ENCODE measurements at places on chromosomes 2 and 18.

DNA sequence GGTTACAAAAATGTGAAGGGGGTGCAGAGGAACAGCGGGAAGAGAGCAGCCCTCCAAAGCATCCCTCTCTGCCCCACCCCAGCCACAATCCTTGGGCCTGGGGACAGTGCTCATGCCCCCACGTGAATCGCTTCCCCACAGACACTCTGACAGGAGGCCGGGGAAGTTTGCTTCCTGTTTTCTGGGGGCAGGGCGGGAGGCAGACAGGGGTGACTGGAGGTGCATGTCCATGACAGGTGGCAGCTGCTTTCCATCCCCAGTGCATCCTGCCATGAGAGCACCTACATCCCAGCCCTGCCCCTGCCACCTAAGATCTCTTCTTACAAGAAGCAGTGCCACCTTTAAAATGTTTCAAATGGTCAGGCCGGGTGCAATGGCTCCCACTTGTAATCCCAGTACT lies 47.2 kb upstream of the UBE2F start:
- DNase-seq: no peak

GRCh38 chr2:55732854-55733253 lies 39.2 kb upstream of the PNPT1 start:
- no peak for DNase-seq

- no peak for DNase-seq
These were observed 221.3 kb upstream of the CRIM1 start for GRCh38 chr2:36134281-36134680.

GRCh38 chr2:118264232-118264990 lies 176.1 kb downstream of the INSIG2 start:
- DNase-seq: no peak

DNA sequence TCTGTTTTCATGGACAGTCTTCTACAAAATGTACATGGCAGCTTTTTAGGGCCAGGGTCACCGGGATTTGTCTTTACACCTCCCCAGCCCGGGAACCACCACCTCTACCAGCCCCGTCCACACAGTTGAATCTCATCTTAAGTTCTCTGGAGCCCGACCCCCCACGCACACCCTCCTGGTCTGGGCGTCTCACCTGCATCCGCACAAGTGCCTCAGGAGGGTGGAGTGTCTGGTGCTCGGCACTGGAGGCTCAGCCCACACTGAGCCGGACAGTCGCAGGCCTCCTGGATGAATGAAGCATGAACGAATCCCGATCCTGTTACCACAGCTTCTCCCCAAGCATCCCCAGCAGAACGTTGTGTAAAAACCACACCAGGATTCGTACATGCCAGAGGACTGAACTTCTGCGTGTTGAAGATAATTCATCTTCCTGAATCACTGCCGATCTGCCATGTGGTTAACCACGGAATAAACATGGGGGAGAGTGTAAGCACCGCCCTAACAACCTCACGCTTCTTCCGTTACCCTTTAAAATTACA lies 162.0 kb downstream of the RTP5 start:
- peak; percentile 70 for DNase-seq

DNA sequence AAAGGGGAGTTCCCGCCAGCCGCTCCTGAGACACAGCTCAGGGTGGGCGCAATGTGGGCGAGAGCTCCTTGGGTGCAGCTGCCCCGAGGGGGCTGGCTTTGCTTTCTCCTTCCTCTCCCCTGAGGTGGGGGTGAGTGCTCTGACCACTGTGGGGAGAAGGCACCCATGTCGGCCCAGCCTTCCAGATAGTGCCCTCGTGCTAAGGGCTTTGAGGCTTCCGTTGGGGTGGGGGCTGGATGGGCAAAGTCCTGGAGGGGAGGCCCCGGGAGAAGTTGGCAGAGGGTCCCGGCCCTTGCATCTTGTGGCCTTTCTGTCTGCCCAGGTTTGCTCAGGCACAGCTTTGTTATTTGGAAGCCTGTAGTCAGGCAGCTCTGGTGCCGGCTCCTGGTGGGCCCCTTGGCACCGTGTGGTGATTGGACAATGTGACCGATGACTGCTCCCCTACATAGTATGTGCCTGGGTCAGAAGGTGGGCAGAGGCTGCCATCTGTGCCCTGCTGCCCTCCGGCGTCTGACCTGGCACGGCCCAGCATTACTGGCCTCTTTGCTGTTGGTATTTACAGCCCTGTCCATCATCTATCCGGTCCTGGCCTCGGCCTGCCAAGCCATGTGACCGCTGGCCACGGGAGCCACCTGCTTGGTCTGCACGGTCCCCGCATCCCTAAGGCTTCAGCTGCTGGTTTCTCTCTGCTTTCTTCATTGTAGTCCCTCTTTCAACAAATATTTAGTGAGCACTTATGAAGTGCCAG lies 50.8 kb downstream of the TWIST2 start:
- DNase-seq: no peak

DNA sequence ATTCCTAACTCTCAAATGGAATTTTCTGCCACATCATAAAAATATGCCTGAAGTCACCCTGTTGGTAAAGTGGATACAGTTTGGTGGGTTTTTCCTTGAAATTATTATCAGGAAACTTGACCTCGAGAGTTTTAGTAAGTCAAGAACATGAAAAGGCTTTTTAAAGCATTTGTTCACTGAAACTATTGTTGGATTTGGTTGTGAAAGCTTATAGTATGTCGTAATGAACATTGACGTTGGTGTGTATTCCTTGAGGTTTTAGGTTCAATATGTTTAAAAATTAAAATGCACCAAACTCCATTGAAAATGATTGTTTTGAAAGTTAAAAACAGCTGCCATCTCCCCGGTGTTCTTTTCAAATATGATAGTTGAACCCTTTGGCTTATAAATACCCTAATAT lies 30.8 kb downstream of the AOX1 start:
- DNase-seq: no peak

DNA sequence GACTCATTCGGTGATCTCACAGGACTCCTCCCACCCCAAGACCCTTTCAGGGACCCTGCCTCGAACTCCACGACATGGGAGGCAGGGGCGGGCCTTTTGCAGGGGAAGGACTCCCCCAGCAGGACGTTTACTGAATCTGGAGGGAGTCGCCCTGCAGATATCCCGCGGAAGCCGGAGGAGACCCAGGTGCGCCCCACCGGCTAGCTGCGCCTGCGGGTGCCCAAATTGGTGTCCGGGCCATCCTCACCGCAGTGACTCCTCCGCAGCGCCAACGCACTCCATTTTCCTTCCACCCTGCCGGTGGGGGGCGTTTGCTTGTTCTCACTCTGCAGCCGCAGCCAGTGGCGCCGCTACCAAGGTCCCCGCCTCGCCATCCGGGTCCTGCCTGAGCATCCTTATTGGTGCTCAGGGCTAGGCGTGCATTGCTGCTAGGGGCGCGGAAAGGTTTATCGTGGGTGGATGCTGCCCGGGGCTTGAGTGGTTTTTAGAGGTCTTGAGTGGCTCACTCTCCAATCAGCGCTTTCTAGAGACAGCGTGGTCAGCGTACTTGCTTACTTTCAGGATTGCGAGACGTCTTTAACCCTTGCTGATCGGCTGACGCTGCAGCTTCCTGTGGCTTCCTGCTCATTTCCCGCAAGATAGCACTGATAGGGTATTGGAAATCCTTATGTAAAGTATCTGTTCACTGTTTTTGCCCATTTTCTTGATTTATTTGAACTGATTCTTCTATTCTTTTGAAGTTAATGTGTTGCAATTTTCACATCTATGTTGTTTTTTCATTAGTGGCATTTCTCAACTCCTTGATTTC lies 81.4 kb downstream of the BIN1 start:
- DNase-seq: peak; percentile 72

- DNase-seq: no peak
These were observed 17.0 kb upstream of the BCL2 start for GRCh38 chr18:63336366-63337099.

GRCh38 chr2:17966798-17967197 lies 88.3 kb downstream of the KCNS3 start:
- DNase-seq: no peak

GRCh38 chr2:223956300-223956699 lies 963 bp upstream of the MRPL44 start:
- DNase-seq: no peak

DNA sequence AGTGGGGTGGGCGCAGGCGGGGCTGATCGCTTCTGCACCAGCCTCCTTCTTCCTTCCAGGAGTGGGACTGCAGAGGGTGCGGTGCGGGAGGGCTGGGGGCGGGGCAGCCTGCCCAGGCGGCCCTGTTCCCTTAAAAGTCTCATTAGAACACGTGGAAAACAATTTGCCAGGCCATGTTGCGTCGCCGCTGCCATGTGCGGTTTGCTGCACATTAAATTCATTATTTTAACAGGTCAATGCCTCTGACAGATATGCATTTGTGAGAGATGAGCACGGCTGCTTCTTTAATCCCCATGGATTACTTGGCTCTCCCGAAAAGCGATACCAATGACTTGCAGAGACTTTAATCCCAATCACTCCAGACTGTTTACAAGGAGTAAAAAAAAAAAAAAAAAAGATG lies 139.0 kb downstream of the CELF4 start:
- DNase-seq: no peak

- no peak for DNase-seq
These were observed 51.3 kb upstream of the ITSN2 start for GRCh38 chr2:24411488-24412151.

GRCh38 chr2:96601382-96602292 lies 36.5 kb downstream of the KANSL3 start:
- DNase-seq: no peak

- no peak for DNase-seq
These were observed 83.1 kb downstream of the FAM210A start for GRCh38 chr18:13643261-13643751.

GRCh38 chr18:79483971-79484491 lies 88.3 kb downstream of the NFATC1 start:
- DNase-seq: no peak

DNA sequence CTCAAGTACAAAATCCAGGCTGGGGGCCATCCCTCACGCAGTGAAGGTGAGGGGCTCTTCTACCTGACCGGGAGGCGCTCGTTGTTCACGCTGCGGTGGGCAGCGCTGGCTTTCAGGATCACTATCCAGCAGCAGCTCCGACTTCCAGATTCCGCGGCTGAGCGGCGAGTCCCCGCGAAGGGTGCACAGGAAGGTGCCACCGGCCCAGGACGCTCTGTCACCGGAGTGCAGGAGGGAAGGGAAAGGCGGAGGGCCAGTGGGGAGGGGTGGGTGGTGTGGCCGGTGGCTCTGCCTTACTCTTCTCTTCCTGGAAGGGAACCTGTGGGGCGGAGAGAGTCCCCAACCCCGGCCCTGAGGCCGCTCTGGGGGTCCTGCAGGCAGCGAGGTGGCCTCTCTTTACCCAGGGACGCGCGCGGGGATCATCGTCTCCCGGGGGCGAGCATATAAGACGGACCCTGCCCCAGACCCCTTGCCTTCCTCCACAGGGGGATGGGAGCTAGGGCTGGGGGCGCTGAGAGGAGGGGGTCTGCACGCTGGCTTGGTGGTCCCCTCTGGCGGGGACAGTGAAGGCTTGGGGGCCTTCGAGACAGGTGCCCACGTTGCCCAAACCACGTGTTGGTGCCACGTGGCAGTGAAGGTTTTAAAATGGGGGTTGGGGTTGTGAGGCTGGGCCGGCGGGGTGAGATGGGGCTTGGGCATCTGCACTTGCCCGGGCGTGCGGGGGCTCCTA lies 26.9 kb upstream of the HS6ST1 start:
- no peak for DNase-seq

DNA sequence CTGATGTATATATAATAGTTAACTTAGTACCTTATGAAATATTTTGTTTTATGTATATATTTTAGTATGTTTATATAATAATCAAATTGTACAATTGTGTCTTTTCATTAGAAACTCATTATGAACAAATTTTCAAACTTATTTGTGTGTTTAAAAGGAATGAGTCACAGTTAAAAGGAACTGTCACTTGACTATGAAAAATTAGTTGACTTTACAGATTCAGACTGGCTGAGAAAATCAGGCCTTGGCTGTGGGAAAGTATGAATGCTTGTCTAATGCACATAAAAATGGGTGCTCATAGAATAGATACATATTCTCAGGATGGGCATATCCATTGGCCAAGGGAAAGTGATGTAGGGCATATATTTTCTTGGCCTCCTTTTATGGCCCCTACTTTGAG lies 576.8 kb downstream of the SATB2 start:
- DNase-seq: no peak

GRCh38 chr2:70089220-70089982 lies 2.1 kb downstream of the PCBP1 start:
- peak; percentile 32 for DNase-seq

- no peak for DNase-seq
These were observed 26.1 kb upstream of the CYP26B1 start for GRCh38 chr2:72173640-72174321.

- DNase-seq: no peak
These were observed 26.2 kb upstream of the CYP27A1 start for GRCh38 chr2:218755567-218756404.

- no peak for DNase-seq
These were observed 107.9 kb upstream of the NDUFV2 start for GRCh38 chr18:8994603-8995002.

GRCh38 chr2:40321016-40321623 lies 130.8 kb downstream of the SLC8A1 start:
- no peak for DNase-seq

DNA sequence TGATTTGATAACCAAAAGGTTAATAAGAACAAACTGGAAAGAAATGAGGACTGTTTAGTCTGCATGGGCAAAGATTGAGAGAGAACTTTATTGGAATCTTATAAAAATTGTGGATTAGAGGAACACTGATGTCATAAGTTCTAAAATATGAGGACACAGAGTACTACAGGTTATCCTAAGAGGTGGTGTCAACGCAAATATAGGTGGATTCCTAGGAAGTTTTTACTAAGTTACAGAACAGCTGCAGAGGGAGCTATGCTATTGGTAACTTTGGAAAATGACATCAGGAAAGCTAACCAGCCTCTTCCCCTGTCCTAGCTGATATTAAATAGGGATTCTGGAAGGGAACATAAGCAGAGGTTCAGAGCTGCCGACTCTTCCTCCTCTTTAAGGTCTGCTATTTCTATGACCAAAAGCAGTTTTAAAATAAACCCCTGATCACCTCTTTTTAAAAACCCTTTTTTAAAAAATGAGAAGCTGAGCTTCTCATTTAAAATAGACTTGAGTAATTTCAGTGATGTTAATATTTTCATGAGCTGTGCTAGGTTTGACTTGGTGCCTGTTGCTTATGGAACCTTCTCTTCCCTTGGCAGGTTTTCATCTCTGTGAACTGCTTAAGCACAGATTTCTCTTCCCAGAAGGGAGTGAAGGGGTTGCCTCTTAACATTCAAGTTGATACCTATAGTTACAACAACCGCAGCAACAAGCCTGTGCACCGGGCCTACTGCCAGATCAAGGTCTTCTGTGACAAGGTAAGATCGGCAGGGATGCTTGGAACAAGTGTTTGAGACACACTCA lies 34.2 kb downstream of the GRHL1 start:
- DNase-seq: no peak

- DNase-seq: no peak
These were observed 95.3 kb downstream of the EVA1A start for GRCh38 chr2:75465317-75465984.

GRCh38 chr2:239868556-239869181 lies 156.5 kb downstream of the NDUFA10 start:
- no peak for DNase-seq

GRCh38 chr18:77857678-77858655 lies 608.3 kb downstream of the GALR1 start:
- DNase-seq: no peak

DNA sequence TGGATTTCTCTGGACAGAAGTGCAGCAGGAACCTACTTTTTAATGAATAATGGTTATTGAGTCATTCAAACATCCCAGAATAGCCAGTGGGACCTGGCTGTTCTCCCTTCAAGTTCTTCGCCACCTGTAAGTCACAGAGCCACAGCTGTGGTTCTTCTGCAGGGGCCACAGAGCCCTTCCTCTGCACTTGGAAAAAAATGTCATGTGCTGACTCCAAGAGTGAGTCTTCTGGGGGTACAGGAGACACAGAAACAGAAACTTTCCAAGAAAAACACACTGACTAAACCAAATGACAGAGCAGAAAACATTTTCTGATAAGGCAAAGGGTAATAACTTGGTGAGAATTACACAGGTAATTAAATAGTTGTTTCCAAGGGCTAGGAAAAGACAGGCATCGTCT lies 68.7 kb upstream of the FN1 start:
- no peak for DNase-seq
